ENCODE measurements at places on chromosomes 3 and 15.

- DNase-seq = no peak
These were observed 88.3 kb upstream of the ACP3 start for GRCh38 chr3:132228923-132229322.

GRCh38 chr3:195257454-195258448, 13.2 kb downstream of the XXYLT1 start:
- no peak for DNase-seq

DNA sequence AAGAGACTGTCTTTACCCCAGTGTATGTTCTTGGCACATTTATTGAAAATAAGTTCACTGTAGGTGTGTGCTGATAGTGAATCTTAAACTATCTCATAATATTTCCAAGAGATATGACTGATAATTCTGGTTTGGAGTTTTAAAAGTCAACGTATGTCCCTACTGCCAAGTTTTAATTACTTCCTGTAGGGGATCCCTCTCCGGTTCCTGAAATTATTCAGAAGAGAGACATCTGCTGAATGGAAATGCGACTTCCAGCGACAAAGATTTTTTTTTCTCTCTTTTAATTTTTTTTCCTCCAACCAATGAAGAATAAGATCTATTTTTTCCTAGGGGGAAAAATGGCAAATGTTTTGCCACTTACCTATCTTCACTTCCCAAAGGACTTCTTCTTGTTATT, 498.9 kb upstream of the TGFBR2 start:
- DNase-seq = no peak

DNA sequence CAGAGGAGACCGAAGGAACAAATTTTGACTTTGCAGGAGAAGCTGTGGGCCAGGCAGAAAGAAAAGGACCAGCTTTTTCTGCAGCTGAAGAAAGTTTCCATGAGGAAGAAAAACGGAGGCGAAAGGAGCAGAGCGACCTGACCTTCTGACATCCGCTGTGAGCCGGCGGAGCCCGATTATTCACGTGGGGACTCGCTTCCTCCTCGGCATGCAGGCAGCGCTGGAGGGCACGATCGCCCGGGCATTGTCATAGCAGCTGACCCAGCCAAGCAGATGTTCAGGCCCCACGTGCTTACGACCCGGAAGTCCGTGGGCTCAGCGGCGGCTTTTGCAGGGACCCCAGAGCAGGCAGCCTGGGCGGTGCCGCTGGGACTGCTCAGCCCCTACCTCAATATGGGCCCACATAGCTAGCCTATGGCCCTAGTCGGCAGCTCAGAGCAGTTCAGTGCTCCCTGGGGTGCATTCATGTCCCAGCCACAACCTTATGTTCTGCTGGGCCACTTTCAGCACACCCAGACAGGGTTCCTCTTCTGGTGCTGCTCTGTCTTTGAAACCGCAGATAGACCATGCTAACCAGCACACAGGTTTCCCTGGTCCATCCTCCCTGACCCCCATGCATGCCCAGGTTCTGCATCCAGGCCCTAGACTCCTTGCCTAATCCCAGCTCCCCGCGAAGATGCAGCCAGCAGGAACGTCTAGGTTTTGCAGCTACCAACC, 10.5 kb upstream of the EIF4A2 start:
- no peak for DNase-seq

- no peak for DNase-seq
These were observed 79.3 kb downstream of the EEFSEC start for GRCh38 chr3:128232376-128233178.

DNA sequence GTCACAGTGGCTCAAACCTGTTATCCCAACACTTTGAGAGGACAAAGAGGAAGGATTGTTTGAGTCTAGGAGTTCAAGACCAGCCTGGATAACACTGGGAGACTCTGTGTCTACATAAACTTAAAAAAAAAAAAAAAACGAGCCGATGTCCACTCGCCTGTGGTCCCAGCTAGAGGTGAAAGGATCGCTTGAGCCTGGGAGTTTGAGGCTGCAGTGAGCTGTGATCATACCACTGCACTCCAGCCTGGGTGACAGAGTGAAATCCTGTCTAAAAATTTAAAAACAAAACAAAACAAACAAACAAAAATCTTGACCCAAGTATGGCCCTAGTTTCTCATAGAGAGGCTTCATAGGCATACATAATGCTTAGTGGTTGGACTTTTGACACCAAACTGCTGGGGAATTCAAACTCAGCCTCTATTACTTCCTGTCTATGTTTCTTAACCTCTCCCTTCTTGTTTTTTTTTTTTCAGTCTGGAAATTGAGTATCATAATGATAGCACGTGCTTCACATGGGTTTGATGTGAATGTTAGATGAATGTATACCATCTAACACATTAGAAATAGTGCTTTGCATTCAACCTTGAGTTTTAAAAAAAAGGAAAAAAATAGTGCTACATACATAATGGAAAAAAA, 46.4 kb upstream of the CAPN7 start:
- no peak for DNase-seq

- no peak for DNase-seq
These were observed 242.1 kb downstream of the ITPR1 start for GRCh38 chr3:4735243-4735642.

DNA sequence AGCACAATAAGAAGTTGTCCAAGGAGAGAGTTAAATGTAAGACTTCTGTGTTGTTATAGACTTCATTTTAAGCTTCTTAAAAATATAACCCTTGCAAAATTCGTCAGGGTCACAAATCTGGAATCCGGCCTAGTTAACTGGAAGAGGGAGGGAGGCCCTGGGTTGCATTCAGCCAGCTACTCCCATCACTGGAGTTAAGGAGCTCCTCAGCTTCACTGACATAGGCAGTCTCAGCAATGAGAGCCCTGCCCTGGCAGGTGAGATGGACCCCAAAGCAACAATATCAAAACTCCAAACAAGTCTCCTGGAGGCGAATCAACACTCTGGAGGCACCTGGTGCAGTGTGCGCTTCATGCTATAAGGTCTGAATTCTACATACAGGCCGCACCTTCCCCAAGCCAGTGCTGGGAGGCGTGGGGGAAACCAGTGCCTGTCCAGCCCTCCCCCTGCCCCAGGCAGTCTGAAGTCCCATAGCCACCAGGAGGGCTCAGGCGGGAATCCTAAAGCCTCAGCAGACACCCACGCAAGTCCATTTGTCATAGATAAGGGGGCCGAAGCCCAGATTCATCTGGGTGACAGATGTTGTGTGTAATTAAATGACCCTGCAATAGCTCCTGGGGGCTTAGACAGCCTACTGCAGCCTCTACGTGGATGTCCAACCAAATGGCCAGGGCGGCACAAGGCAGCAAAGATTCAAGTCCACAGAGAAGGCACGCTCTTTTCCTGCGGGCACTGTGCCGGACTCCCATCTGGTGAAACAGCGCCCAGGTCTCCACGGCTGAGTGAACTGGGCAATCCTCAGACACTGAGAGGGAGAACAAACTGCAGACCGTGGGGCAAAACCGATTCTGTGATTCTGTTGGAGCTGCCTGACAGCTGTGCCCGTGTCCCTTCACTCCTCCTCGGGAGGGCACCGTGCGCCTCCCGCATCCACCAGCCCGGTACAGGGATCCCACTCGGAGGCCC, 64.9 kb downstream of the ATP10A start:
- no peak for DNase-seq

DNA sequence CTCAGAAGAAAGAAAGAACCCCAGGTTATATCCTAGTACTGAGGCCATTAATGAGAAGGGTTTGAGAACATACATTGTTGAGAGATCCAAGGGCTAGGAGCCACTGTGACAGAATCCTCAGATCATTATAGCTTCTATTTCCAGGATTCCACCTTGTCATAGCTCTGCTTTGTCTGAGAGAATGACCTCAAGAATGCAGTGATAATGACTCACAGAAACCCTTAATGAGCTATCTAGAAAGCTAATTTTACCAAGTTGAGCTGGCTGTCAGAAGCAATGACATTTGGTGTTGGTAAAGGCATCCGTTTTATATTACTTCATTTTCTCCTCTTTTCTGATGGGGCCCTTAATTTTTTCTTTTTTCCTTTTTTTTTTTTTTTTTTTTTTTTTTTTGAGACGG, 10.9 kb downstream of the TRIP4 start:
- no peak for DNase-seq

DNA sequence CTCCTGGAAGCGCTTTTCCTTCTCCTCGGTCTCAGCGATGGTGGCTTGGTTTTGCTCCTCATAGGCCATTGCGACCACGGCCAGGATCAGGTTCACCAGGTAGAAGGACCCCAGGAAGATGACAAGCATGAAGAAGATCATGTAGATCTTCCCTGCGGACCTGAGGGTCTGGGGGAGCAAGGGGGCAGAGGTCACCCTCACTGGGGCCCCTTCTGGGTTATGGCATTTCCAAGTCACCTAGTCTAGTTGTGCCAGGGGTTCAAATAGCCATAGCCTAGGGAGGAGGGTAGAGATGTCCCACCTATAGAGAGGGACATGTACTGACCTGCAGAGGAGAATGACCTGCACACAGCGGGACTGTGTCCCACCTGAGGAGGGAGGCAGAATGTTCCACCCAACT, 43.5 kb downstream of the SCN5A start:
- DNase-seq = no peak
